Colonic mucosa (tissue), 4 donors: ENCODE measurements at places on chromosomes 3 and 15.

DNA sequence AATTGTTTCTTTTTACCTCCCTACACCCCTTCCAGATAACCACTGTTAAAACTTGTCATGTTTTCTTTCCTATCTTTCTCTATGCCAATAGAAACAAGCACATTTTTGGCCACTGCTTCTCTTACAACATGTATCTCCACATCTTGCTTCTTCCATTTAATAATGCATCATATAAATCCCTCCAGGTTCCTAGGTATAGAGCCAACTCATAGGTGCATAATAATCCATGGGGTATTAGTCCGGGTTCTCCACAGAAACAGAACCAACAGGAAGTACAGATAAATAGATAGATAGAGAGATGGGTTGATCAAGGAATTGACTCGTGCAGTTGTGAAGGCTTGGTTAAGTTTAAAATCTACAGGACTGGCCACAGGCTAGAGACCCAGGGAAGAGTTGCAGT is 41.5 kb upstream of the PSMD6 start:
- no peak for DNase-seq

DNA sequence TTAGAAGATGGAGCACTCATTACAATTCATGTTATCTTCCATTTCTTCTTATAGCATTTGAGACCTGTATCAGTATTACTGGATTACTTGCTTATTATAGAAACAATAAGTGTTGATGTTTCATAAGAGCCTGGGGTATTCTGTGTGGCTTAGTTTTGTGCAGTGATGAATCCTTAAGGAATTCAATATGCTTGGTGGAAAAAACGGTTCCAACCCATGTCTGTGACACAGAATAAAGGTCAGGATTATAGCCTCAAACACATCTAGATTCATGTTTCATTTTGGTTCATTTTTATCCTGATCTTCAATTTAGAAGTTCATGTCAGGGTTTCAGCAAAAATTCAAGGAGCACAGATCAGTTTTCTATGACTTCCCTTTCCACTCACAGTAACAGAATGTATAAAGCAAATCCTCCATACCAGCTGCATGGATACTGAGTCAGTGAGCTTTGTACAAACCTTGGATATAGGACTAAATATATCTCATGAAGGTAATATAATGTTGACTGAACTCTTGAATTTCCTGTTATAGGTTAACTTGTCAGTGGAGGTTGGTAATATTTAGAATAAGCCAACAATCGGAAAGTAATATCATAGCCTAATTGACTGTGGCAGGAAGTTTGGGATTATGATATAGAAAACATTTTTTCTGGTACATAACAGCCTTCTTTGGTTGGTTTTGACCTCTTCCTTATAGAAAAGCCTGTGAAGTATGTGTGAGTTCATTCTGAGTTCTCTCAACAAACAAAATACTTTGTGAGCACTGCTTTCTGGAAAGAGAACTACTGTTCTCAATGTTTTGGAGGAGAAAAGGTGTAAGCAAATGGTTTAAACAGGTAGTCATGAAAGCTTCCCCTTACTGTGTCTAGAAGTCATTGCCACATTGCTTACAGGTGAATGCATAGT is 218.2 kb upstream of the TPM1 start:
- no peak for DNase-seq

DNA sequence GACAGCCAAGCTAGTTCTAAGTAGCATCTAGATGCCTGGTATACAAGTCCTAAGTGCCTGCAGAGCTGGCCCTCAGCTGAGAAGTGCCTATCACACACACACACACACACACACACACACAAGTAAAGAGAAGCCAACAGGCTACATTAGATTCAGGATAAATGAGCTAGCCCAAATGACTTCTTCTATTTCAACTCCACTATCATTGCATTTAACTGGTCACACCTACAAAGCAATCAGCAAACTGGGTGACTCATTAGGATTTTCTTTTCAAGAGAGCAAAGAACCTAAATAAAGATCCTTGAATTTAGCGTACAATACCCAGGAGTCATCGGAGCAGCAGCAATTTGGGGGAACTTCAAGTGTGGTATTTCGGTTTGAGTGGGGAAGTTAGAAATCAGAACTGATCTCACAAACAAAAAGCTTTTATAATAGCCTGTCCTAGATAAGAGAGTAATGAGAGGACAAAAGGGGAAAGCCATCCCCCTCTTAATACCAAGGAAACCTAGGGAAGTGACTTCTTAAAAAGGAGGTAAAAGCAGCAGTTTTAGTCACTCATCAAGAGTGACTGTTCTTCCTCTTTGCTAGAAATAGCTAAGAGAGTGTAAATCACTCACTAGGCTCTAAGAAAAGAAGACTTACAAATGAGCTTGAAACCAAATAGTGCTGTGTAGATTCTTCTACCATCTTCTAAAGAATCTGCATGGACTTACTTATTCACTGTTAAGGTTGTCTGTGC is 112.7 kb downstream of the TNIK start:
- no peak for DNase-seq

- DNase-seq, result peak; percentile 40
Measured at GRCh38 chr15:67840749-67841512, 1.1 kb upstream of the RNU6-1 start.

GRCh38 chr15:100235030-100235617 is 106.7 kb downstream of the ADAMTS17 start:
- no peak for DNase-seq

- peak; percentile 90 for DNase-seq
Measured at GRCh38 chr3:126208606-126209256, 28.3 kb upstream of the ALDH1L1 start.

- no peak for DNase-seq
Measured at GRCh38 chr15:47974724-47975123, 146.1 kb upstream of the SLC24A5 start.

DNA sequence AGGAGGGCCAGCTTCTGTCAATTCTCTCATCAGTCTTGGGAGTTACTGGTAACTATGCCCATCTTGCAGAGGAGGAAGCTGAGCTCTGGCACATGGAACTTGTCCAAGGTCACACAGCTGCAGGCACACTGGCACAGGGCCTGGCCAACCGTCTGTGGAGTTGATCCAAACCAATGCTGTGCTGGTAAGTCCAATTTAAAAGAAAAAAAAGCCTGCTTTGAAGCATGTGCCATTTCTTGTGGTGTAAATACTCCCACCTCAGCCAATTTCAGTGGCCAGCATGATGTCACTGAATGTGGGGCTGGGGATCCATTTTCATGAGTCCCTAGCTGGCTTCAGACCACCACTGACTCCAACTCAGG is 83.4 kb downstream of the CHSY1 start:
- DNase-seq, result peak; percentile 70

DNA sequence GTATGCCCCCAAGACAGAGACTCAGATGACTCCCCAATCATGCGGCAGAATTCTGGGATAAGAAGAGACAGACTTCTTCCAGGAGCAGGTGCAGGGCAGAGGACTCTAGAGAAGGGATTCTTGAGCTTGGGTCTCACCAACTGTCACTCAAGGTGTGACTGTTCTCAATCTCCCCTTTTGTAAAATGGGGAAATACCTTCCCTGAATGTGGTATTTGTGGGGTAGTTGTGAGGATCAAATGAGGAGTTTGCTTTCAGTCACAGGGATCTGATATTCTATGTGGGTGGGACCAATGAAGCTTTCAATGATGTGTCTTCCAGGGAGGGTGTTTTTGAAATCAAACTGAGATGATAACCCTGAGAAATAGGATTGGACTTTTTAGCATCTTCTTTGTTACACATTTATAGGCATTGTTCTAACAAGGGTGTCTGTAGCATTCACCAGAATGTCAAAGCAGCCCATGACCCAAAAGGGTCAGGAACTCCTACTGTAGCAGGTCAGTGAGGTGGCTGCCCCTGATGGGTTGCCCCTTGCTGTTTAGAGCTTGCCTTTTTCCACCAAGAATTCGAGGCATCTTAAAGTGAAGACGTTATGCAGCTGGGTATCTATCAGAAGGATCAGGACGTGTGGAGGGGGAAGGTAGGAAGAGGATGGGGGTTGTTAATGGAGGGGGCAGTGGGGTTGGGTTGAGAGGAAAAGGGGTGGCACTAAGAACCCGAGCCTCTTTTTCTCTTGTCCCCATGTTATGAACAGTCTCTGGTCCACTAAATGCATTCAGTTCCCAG is 28.8 kb downstream of the UMPS start:
- no peak for DNase-seq

GRCh38 chr15:81254916-81255290 is 58.2 kb downstream of the IL16 start:
- DNase-seq, result no peak

- DNase-seq, result no peak
Measured at GRCh38 chr3:94887065-94887464, 824.2 kb downstream of the NSUN3 start.

- DNase-seq, result no peak
Measured at GRCh38 chr15:90344662-90345061, 7.4 kb upstream of the ZNF774 start.

DNA sequence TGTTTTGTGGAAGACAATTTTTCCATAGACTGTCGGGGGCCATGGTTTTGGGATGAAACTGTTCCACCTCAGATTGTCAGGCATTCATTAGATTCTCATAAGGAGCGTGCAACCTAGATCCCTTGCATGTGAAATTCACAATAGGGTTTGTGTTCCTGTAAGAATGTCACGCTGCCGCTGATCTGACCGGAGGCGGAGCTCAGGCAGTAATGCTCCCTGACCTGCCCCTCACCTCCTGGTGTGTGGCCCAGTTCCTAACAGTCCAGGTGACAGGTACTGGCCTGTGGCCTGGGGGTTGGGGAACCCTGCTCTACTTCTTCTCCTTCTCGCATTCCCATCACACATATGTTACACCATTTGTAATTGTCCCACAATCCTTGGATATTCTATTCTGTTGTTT is 11.0 kb downstream of the CHRNA7 start:
- no peak for DNase-seq

DNA sequence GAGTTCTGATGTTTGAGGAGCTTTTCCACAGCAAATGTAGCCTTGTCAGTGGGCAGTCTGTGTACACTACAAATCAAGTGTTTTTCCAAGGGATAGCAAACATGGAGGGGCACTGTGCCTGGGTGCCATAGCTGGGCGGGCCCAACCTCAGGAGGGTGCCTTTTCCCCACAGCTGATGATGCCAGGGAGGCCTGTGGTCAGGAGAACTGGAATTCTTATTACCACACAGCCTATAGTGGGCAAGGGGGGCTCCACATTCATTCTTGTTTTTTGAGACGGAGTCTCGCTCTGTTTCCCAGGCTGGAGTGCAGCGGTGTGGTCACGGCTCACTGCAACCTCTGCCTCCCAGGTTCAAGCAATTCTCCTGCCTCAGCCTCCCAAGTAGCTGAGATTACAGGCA is 41.8 kb downstream of the SYNM start:
- no peak for DNase-seq

- DNase-seq, result no peak
Measured at GRCh38 chr3:117238806-117239205, 529.2 kb downstream of the TUSC7 start.
